Anterior cingulate cortex (tissue), 58 donors: ENCODE measurements at places on chromosomes 6 and 20.

DNA sequence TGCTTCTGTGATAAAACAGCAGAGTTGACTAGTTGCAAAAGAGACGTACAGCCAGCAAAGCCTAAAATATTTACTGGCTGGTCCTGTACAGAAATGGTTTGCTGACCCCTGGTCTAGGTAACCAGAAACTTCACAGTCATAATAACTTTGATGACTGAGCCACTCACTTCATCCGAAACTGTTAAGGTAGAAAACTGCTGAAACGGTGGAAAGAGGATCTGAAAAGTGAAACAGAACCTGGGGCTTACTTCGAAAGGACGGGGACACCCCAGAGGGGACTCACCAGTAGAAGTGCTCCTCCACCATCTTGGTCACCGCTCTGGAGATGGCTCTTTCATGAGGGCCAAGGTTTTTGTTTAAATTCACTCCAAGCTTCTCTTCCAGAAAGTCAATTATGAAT is 16.4 kb downstream of the FAXC start:
- DNase-seq, result no peak

GRCh38 chr20:53208110-53208832 is 236.1 kb downstream of the TSHZ2 start:
- DNase-seq, result no peak

DNA sequence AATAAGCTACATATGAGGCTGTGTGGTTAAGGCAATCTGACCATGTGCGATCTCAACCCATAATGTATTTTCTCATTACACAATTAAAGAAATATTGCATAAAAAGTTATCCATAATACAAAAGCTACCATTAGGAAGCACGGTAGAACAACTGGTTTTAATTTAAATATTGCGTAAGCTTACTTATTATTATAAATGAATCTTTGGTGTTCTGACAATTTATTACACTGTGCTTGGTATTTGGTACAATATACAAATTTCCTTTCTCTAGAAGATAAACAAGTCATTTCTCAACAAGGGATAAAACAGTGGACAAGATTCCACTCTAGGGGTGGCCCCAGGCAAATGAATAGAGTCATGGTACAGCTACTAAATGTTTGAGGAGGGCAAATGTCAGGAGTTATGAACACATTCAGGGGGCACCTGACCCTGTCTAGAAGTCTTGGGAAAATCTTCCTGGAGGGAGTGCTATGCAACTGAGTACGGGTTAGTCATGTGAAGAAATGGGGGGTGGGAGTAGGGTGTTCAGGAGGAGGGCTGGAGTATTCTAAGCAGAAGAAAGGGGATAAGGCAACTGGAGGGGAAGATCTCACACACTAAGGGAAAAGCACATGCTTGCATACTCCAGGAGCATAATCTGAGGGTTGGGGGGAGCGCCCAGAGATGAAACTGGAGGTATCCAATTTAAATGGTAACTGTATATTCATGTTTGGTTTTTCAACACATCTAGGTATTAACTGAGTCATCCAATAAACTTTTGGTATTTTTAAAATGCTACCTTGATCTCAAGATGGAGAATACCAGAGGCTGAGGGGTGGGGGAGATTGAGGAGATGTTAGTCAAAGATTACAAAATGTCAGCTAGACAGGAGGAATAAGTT is 296.9 kb upstream of the SGK1 start:
- DNase-seq, result no peak

- no peak for DNase-seq
Measured at GRCh38 chr6:151993364-151993763, 185.9 kb downstream of the ESR1 start.
